ENCODE measurements at places on chromosomes 11 and 22.

- DNase-seq: no peak
Measured at GRCh38 chr11:95727620-95728019, 62.0 kb downstream of the FAM76B start.

DNA sequence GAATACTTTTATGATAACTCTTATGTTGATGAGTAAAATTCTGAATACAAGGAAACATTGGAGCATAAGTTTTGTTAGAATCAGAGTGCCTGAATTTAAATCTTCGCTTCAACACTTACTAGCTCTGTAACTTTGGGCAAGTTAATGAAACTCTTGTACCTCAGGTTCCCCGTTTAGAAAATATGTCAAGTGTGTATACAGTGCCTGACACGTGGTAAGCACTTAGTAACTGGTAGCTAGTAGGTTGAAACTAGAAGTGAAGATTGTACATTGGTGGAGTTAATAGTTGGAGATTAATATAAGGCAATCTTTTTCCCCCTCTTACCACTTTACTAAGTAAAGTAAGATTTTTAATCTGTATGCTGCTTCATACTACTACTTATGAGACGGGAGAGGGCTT lies 24.8 kb upstream of the NAT10 start:
- no peak for DNase-seq

DNA sequence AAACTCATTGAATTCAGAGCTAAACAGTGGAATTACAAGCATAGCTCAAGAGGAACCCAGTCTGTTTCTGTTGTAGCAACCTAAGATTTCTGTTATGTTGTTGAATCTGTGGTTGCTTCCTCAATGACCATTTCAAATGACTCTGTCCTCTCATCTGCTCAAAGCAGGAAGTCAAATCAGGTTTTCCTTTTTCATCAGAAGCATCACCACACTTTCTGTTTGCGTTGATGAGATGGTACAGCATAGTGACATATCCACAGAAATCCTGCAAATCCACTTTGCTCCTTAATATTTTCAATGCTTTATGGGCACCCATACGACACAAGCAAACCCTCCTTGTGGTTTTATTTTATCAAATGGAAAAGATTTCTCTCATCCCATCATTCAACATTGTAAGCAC lies 12.6 kb upstream of the UCP2 start:
- no peak for DNase-seq

GRCh38 chr22:37741312-37741795 lies 44.5 kb downstream of the TRIOBP start:
- peak; percentile 49 for DNase-seq

- DNase-seq: no peak
Measured at GRCh38 chr11:44005956-44006355, 41.8 kb upstream of the ACCSL start.

DNA sequence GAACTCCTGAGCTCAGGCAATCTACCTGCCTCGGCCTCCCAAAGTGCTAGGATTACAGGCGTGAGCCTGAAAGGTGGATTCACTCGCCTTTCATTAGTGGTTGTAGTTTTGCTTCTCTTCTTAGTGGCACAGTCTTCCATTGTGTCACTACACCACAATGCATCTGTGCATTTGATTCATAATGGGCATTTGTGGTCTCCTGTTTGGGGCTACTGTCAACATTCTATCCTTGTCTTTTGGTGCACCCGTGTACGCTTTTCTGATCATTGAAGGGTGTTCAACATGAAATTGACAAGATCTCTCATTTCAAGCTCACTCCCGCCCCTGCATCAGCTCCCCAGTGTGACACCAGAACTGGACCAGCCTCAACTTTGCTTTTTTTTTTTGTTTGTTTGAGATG lies 2.0 kb upstream of the SYT12 start:
- no peak for DNase-seq

DNA sequence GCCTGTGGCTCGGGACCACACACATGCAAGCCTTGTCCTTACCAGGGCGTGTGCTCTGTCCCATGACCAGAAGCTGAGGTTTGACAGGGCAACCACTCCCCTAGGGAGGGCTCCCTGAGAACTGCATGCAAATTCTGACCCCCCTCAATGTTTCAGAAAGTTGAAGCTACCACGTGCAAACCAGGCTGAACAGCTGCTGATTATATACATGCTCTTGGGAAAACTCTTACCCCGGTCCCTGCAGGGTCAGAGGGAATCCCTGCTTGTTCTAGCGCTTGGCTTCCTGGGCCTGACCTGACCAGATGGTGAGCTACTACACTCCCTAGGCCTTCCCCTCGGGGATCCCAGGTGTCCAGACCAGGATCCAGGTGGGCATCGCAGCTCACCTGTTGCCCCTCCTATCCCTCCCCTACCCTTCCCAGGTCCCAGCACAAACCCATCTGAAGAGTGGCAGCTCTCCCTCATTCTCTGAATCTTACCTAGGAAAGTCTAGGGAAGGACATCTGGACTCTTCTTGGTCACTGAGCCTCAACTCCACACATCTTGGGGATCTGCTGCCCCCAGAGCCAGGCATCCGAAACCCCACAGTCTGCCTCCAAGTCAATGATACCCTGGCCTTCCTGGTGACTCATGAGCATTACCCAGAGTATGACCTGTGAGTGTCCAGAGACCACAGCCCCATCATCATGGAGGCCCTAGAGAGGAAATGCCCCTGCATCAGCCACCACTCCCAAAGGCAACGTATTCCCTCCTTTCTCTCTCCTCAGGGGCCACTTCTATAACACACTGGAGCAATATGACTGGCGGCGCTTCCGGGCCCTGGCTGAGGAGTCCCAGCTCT lies 61.5 kb downstream of the BTG4 start:
- DNase-seq: no peak

DNA sequence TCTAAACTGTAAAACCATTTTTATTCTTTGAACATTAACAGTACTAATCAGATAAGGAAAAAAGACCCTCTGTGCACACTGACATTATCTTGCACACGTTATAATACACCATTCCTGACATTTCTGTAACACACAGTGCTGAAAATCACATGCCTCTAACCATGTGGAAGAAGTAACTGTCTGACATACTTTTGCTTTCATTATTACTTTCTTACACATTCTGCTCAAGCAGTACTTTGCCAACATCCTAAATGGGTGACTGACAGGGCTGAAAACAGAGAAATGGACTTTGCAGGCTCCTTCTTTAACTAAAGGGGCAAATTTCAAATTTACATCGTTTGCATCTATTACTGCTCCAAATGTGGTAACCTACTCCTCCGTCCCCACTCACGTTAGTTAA lies 22.8 kb upstream of the TP53AIP1 start:
- no peak for DNase-seq

DNA sequence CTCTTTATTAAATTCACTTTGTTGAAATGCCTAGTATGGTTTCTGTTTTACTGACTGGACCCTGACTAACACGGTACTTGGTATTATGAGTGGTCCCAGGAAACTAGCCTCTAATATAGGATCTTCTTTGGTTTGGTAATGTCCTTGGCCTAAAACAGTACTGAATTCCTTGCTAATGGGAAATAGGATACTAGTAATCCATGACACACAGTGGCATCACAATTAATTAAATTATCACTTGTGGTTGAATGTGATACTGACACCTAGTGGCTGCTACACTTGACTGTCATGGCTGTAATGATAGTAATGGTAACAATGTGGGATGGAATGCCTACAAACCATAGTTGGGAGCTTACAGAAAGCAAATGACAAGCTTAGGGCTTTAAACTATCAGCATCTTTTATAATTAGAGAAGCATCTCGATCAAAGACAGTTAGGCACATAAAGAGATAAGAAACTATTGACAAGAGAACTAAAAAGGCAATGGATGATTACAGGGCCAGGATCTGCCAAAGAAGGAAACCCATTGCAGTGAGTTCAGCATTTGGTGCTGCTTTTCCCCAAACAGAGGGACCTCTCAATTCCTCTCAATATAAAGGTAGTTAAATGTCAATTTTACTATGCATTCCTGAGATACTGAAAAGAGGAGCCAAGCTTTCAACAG lies 8.6 kb downstream of the DNHD1 start:
- peak; percentile 15 for DNase-seq

DNA sequence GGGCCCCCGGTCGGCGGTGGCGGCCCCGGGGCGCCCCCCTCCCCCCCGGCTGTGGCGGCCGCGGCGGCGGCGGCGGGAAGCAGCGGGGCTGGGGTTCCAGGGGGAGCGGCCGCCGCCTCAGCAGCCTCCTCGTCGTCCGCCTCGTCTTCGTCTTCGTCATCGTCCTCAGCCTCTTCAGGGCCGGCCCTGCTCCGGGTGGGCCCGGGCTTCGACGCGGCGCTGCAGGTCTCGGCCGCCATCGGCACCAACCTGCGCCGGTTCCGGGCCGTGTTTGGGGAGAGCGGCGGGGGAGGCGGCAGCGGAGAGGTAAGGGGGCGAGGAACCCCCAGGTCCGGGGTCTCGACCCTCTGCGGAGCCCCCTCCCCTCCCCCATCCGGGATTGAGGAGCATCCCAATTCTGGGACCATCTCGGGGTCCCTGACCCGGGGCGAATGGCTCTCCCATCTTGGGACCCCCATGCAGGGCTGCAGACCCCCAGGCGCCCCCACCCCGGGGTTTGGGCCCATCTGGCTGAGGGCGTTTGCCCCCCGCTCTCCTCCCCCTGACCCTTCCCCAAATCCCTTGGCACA lies 431 bp downstream of the KMT2A start:
- DNase-seq: no peak

GRCh38 chr11:120424185-120424969 lies 87.2 kb upstream of the GRIK4 start:
- no peak for DNase-seq

GRCh38 chr11:12192794-12193514 lies 82.6 kb downstream of the MICAL2 start:
- DNase-seq: peak; percentile 34

DNA sequence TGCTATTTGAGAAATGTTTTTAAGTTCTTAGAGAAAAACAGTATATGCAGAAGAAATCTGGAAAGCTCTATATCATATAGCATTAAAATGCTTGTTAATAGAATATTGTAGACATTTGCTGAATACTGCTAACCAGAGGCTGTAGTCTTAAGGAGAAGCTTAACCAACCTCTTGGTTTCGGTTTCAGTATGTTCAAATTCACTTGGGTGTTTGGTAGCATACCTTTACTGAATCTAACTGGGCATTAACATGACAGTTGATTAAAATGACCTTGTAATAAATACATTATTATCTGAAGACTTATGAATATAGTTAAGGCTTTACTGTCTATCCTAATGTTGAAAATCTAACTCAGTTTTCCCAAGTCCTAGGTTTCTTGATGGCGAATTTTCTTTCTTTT lies 5.4 kb downstream of the PCF11 start:
- no peak for DNase-seq

- DNase-seq: no peak
Measured at GRCh38 chr11:60288531-60288930, 8.1 kb downstream of the MS4A4A start.

- DNase-seq: no peak
Measured at GRCh38 chr11:99162819-99163218, 142.1 kb downstream of the CNTN5 start.

GRCh38 chr11:129190087-129190486 lies 2.0 kb downstream of the ARHGAP32 start:
- DNase-seq: peak; percentile 8

DNA sequence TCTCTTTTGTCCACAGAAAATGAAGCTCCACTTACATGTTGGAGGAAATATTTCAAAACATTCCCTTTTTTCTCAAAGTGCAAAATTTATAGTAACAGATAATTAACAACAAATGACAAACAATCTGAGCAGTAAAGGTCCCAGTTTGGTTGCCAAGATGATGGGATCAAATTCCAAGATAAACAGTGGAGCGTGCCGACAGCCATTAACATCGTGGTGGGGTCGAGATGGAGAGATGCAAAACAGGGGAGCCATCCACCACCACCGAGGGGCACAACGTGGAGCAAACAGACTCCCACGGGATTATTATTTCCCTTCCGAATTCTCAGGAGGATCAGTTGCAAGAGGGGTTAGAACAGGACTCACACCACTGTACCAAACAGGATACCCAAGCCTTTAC lies 17.2 kb downstream of the MPPED2 start:
- DNase-seq: no peak
